Activated CD4-positive, alpha-beta memory T cell treated with anti-CD3 and anti-CD28 coated beads for 36 hours (primary cell): ENCODE measurements at places on chromosomes 3 and 15.

DNA sequence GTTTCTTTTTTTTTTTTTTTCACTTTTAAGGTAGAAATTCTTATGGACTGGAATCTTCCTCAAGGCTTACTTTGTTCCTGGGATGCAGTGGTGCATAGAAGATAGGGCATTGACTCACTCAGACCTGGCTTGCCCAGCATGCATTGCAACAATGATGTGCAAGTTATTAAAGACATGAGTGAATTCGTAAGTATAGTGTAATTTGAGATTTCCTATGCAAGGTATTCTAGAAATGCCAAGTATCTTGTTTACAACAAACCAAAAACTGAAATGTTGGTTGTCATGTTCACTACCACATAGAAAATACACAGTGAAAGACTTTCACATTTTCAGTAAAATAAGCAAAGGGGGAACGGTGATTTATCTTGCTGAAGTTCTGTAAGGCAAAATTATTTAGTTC lies 56.5 kb upstream of the FNDC3B start:
- no peak for DNase-seq

DNA sequence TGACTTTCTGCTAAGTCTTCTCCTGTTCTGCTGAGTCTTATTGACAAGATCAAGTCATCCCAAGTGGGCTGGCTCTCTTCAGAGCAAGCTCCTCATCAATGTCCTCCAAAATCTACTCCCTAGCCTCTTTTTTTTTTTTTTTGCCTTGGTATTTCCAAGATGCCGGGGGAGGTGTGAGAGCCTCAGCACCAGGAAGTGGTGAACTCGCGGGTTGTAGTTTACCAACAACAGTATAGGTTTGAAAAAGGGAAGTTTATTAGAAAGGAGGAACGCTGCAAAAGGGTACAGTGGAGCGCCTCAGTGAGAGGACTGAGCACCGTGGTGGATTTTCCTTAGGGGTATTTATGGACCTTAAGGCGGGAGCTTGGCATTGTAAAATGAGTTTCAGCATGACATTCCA lies 94.3 kb upstream of the SGO1 start:
- no peak for DNase-seq

DNA sequence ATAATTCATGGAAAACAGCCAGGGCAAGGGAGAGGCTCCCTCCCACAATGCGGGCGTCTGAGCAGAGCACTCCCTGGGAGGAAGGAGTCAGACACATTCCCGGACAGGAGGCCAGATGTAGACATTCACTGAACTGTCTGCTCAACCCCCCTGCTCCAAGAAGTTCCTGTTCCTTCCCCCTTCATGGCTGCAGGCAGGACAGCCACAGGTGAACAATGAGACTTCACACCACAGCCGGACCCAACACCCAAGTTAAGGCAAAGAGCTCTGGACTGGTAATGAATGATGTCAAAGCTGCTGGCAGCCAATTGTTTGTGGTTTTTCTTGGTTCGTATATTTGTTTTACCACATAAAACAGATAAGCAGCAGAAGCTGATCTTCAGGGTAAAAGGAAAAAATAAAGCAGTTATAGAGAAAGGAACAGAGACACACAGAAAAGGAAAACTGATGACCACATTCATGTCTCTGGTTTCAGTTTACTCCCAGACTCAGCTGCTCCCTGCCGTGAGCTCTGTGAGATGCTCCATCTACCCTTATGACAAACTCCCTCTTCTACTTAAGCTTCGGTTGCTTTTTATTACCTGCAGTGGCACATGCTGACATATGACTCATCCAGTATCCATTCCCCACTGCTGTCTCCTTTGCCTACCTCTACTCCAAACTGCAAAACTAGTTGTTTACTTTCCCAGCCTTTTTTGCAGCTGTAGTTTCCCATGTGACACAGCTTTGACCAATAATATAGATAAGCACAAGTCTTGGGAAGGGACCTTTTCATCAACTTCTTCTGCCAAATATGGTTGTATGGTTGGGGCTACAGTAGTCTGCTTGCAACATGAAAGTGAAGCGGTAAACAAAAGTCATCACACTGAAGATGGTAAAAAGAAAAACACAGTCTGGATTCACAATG lies 33.1 kb downstream of the DZIP1L start:
- DNase-seq = peak; percentile 39

GRCh38 chr3:168974617-168975403 lies 688.7 kb downstream of the MECOM start:
- DNase-seq = no peak

DNA sequence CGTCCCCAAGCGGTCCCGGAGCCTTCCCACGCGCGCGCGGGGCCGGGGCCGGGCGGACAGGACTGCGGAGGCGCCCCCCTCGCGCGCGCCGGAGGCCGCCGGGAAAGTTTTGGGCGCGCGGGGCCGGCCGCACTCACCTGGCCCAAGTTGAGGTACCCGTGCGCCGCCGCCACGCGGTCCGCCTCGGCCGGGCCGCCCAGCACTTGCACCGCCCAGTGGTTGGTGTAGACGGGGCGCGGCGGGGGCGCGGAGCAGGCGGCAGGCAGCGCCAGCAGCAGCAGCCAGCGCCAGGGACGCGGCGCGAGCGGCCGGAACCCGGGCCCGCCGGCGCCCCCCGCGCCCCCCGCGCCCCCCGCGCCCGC lies 289 bp downstream of the PCSK6 start:
- DNase-seq = peak; percentile 31

DNA sequence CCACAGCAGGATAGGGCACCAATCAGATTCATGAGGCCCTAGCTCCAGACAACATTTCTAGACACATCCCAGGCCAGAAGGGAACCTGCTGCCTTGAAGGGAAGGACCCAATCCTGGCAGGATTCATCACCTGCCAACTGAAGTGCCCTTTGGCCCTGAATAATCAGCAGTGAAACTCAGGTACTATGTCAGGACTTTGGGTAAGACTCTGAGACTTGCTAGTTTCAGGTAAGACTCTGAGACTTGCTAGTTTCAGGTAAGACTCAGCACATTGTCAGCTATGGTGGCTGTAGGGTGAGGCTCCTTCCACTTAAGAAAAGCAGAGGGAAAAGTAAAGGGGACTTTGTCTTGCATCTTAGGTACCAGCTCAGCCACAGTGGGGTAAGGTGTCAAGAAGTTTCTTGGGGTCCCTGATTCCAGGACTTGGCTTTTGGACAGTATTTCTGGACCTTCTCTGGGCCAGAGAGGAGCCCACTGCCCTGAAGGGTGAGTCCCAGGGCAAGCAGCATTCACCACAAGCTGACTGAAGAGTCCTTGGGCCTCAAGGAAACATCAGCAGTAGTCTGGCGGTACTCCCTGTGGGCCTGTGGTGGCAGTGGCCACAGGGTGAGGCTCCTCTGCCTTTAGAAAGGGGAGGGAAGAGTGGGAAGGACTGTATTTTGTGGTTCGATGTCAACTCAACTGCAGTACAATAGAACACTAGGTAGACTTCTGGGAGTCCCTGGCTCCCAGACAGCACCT lies 13.7 kb upstream of the COL8A1 start:
- no peak for DNase-seq

DNA sequence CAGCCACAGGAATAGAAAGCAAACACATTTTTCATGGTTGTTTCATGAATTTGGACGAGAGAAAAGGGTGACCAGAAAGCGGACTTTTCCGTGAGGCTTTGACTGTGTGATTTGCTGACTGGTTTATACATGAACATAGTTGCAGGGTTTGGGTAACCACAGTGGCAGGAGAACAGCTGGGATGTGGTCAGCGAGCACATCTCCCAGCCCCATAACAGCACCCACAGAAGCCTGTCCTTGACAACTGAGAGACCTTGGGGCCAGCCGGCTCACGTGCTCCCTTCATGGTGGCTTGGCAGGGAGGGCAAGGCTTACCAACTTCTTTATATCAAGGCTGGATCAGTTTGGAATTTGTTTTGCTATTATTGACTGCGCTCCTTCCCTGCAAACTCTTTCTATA lies 13.2 kb upstream of the RGMA start:
- DNase-seq = no peak

DNA sequence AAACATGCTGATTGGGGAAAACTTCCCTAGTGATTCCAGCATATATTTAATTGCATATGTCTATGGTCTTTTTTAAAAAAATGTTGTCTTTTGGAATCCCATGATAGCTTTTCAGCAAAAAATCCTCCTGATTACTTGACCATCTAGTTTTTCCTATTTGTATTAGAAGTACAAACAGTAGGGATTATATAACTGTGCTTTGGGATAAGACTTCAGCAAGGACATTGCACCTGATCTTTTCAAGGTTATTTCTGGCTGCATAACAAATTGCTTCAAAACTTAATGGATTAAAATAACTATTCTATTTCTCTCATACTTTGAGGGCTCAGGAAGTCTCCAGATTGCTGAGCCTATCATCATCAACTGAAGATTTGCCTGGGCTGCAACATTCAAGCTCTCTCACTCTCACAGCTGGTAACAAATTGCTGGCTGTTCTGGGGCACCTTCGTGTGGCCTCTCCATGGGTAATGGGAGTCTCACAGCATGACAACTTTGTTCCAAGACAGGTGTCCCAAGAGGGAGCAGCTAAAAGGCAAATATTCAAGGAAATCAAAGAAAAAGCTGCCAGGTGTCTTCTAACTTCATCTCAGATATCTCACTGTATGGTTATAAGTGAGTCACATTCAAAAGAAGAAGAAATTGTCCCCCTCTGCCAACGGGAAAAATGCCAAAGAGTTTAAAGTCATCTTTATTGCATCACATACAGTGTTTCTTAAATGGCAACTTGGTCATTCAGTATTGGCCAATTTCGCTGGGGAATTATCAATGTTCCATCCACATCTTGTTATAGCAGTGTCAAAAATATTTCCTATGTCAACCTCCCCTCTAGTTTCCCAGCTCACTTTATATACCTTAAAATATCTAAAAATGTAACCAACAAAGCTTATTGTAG lies 644.5 kb upstream of the GRM7 start:
- DNase-seq = no peak

- no peak for DNase-seq
Observed at GRCh38 chr3:144968750-144969350, 997.2 kb downstream of the DIPK2A start.

DNA sequence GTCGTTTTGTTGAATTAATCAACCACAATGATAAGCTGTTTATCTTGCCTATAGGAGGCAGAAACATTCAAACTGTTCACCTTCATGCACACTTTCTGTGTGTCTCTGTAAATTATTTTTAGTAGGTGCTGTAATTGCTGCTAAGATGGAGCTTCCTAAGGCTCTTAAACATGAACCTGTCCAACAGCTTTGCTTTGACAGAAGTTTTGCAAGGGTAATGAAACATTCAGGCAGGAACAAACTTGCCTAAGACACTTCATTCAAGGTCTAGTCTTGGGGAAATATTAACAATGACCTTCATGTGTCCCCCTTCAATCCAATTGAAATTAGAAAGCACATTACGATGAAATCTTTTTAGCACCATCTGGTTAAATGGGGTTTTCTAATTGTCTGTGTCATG lies 156.1 kb downstream of the DIPK2A start:
- DNase-seq = no peak

DNA sequence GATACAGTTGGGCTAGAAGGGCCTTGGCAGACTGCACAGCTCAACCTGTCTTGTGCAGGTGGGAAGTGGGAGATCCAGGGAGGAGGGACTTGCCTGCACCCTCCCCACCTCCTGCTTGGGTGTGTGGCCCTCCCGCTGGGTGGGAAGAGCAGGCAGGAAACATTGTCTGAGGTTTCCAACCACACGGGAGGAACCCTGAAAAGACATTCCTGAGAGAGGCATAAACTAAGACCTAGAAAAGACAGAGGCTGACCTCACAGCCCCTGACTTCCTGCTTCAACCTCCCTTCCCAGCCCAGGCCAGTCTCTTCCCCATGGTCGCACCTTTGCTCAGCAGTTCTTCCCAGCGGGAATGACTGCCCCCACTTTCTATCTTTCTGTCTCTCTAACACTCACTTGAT lies 46.3 kb upstream of the INSYN1 start:
- no peak for DNase-seq

- no peak for DNase-seq
Observed at GRCh38 chr15:60235951-60236710, 161.7 kb downstream of the ANXA2 start.

DNA sequence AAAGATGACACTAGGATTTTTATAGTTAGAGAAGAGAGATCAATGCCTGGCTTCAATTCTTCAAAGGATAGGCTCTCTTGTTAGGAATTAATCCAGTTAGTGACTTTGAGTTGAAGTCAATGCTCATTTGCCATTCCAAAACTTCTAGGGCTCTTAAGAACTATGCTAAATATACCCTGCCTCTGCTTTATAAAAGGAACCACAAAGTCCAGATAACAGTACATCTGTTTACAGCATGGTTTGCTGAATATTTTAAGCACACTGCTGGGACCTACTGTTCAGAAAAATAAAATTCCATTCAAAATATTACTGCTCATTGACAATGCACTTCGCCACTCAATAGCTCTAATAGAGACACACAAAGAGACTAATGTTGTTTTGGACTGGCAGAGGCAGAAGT lies 786.6 kb upstream of the DPPA4 start:
- DNase-seq = no peak

DNA sequence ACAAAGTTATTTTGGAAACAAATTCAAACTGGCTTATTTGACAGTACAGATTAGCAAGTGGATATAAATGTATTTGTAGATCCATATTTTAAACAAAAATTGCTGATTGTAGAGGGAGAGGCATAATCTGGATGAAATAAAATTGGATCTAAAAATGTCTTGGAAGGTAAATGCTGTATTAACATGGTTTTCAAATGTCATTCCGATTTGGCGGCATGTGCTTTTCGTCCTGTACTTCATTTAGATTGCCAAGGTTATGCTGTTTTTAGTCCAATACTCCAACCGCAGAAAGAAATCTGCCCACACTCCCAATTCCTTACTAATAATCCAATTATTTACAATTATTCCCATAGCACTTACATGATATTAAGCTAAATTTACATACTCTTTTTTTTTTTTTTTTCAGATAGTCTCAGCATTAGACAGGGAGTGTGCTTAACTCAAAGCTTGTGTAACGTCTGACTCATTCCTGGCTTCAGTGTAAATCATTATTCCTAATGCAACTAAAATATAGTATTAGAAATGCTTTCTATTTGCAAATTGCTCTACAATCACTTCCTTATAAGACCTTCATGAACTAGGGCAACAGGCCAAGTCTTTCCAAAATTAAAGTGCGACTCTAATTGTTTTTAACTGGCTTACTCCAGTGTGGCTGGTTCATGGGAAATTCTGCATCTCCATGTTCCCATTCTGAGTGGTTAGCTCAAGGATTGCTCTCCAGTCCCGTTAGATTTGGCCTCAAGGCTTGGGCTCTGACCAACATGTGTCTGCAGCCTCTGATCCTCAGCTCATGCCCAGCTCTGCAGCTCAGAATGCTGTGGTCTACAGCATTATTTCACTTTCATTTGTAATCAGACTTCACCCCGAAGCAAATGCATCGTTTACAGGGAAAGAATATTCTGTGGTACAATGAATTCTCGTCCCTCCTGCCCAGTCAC lies 103.9 kb downstream of the FBN1 start:
- no peak for DNase-seq

DNA sequence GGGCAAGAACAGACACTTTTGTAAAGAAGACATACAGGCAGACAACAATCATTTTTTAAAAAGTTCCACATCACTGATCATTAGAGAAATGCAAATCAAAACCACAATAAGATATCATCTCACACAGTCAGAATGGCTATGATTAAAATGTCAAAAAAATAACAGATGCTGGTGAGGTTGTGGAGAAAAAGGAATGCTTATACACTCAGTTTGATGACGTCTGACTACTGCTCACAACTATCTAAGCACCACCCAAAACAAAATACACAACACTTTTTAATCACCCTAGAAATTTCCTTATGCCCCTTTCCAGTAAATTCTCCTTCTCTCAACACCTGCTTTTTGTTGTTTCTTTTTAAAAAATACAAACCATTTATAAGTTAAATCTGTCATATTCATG lies 228.8 kb downstream of the ISL2 start:
- no peak for DNase-seq
